ENCODE measurements at places on chromosomes 3 and 15.

- DNase-seq: no peak
These were observed 15.9 kb downstream of the ZBTB38 start for GRCh38 chr3:141384157-141384556.

DNA sequence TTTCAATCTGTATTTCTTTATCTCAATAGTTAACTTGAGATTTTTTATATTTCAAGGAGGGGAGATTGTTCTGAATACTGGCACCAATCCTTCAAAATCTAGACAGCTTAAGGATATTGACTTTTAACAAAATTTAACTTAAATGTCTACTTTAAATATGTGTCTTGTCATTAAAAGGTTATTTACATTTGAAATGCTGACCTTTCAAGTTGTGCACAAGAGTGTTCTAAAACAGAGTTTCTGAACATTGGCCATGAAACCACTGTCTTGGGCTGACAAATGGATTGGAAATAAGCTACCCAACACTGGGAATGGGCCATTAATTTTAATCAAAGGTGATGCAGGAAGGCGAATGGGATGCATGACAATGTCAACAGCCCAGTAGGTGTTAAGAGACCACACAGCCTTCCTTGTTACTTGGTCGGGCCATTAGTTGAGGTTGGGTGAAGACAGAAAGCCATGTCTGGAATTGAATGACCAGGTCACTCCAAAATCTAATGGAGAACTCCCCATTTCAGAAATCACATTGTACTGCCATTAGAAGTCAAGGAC, 128.5 kb downstream of the CDIN1 start:
- DNase-seq: no peak

DNA sequence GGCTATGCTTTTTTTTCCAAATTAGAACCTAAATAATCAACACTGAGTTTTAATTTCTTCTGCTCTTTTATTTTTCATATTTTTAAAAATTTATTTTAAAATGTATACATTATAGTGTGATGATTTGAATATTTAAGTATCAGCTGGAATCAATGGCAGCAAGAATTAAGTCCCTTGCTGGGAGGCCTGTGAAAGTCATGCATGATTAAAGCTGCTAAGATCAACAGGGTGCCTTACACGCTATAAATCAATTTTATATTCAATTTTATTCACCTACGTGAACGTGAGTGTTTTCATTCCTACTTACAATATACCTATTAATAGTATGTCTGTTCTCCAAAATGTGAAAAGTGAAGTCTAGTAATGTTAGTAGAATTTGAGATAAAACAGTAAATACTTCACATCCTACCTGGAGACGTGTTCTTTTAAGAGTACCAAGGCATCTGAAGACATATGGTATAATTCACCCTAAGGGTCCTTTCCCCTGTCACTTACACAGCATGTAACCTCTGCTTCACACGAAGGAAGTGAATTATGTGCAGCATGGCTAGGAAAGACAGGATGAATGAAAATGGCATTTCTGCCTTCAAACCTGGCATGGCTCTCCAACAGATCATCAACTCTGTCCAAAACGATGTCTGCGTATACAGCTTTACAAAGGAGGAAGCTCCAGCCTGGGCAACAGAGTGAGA, 640.4 kb upstream of the ROBO1 start:
- DNase-seq: no peak

- DNase-seq: no peak
These were observed 43.1 kb downstream of the ZNF710 start for GRCh38 chr15:90044191-90044590.

DNA sequence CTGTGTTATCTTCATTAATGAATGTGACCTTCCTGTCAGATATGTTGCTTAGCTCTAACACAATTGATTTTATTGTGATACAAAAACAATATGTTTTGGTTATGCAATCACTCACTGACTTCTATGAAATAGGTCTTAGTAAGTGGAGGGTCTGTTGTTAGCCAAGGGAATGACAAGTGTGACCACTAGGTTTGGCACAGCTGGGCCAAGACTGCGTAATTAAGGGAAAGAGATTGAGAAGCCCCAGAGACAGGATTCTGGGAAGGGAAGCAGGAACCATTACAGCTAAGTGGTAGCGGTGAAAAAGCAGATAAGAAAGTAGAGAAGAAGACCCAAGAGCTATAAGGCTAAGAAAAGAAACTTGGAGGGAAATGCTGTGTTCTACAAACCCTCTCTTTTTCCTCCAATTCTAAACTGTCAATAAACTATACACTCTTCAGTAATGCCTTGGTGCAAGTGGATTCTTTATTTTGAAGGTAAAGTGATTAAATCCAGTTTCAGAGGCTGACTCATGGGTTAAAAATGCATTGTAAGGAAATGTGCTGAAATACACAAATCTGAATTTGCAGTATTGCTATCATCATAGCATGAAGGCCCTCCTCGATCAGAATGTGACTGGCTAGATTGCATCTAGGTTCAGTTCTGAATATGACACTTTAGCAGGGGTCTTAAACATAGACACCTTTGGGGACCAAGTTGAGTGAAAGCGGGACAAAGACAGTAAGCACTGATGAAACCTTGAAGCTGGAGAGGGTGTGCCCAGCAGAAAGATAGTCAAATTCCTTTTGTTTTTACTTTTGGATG, 26.1 kb downstream of the KCNMB2 start:
- no peak for DNase-seq

DNA sequence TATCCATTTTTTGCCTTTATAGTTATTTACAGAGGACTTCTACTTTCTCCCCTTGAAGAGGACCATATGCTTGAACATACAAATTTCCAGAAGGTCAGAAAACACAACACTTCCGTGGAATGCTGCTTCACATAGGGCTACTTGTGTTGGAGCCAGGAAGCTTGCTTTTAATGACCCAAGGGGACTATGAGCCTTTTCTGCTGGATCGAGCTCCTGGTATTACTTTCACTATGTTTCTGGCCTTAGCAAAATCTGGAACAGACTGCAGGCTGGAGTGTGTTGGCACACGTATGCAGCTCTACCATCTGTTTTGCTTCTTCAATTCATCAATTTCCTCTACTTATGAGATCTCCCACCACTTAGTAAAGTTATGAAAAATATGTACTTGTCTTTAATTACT, 69.3 kb upstream of the CBLB start:
- DNase-seq: no peak

GRCh38 chr3:19485267-19485666, 337.0 kb downstream of the KCNH8 start:
- DNase-seq: no peak

GRCh38 chr15:101209285-101209845, 42.5 kb downstream of the CHSY1 start:
- no peak for DNase-seq

GRCh38 chr15:91146728-91147127, 46.7 kb downstream of the SV2B start:
- DNase-seq: no peak

- no peak for DNase-seq
These were observed 75.1 kb upstream of the ETV5 start for GRCh38 chr3:186184021-186184420.

DNA sequence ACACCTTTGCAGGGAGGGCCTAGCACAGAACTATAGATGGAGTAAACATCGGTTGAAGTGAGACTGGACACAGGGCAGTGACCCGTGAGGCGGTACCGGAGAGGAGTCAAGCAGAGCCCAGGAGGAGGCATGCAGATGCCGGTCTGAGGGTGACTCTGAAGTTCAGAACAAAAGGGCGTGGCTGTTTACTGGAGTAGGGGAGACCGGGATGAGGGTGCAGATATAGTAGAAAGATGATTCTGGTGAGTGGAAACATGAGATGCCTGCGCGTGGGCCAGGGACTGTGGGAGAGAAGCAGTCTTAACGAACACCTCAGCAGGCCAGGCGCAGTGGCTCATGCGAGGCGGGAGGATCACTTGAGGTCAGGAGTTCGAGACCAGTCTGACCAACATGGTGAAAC, 113.1 kb downstream of the NSMCE3 start:
- no peak for DNase-seq

- DNase-seq: no peak
These were observed 224.0 kb downstream of the GREM1 start for GRCh38 chr15:32941823-32942222.

DNA sequence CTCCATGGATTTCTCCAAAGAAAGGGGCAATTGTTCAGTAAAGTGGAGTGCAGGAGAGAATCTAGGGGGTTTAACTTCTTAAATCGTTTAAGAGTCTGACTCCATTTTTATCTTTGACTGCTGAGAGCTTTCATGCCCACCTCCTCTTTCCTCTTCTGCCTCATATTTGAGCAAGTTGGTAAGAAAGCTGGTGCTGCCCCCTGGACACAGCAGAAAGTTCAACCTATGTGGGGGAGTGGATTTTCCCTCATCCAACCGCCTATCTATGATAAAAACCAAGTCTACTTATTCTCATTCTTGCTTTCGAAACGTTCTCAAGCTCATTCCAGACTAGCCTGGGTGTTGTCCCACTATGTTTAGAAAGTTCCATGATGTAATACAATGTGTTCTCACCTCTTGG, 26.0 kb downstream of the HHLA2 start:
- DNase-seq: no peak

DNA sequence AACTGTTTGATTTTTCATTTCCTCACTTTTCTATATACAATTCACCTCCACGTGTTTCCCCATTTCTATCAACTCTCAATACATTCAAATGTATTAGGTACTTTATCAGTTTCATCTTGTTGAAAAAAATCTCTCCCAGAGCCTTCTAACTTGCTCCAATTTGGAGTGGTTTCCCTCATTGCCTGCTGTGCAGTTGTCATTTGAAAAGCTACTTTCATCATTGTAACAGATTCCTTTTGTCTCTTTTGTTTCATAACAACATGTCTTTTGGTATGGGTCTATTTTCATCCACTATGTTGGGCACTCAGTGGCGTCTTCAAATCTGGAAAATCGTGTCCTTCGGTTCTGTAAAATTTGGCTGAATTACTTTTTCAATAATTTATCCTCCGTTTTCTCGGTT, 75.0 kb downstream of the NR2E3 start:
- DNase-seq: no peak

DNA sequence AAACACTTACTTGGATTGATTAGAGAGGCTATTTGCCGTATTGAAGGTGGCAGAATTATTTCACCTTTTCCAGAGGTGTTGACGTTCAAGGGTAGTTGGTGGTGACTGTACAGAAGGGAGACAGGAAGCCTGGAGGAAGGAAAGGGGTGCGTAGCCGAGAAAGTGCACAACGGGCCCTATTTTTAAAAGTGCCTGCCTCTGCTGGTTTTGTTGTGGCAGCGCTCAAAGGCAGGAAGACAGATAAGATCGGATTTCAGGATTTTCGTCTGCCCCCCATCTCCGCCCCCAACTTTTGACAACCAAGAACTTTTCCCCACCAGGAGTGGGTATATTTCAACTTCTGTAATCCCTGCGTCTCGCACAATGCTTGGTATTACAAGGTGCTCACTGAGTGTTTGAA, 38.5 kb downstream of the SMAD3 start:
- no peak for DNase-seq

GRCh38 chr15:44676676-44677075, 13.2 kb upstream of the SPG11 start:
- DNase-seq: no peak

- no peak for DNase-seq
These were observed 132.1 kb downstream of the DOCK3 start for GRCh38 chr3:50806806-50807205.

GRCh38 chr3:124552224-124552623, 178.0 kb upstream of the UMPS start:
- no peak for DNase-seq

GRCh38 chr15:32717426-32718226, at the start of gene GREM1:
TSS of gene GREM1 (plus strand) at chr15:32718004. CDS start at chr15:32730691, 12,687 bp downstream.
- no peak for DNase-seq

DNA sequence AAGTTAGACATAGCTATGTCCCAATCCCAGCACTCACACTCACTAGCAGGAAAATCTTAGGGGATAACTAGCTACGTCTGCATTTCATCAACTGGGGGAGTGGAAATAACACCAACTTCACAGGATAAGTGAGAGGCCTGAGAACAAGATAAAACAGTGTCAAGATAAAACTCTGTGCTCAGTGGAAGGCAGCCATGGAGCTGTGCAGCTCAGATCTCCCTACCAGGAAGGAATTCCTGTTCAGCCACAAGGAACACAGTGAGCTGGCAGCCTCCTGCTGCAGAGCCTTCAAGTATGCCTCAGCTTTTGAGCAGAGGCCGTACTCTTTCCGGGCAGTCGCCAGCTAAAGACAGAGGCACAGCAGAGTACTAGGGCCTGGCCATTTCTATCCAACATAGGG, 115.8 kb upstream of the TOPAZ1 start:
- DNase-seq: no peak

GRCh38 chr15:74616366-74616939, 817 bp downstream of the CLK3 start:
- DNase-seq: peak; percentile 44

GRCh38 chr15:70036585-70037291, 61.0 kb downstream of the TLE3 start:
- no peak for DNase-seq

- DNase-seq: no peak
These were observed 26.8 kb downstream of the GALK2 start for GRCh38 chr15:49196856-49197255.

GRCh38 chr3:52310861-52311575, 5.1 kb upstream of the DNAH1 start:
- peak; percentile 56 for DNase-seq

DNA sequence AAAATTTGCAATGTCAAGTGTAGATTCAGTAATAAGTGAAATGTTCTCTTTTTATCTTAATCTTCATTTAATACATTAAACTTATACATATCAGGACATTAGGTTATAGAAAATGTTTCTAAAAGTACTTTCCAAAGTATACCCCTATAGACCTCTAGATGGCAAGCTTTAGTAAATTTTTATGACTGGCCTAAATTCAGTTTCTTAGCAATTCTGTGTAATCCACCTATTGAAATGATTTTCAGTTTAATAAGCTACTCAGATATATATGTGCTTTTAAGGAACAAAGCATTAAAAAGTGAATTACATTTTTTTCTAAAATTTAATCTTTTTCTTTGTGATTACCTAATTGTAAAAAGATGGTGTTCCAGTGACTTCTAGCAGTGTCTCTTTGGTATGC, 342.2 kb downstream of the GBE1 start:
- no peak for DNase-seq

GRCh38 chr3:125123451-125124305, 67.9 kb upstream of the HEG1 start:
- DNase-seq: no peak

GRCh38 chr3:135532021-135532420, 433.5 kb upstream of the PPP2R3A start:
- DNase-seq: no peak
